ENCODE measurements at places on chromosomes 16 and 17. TPM values are rescaled to one million over a fixed set of nuclear protein-coding genes. Genes with fewer than 3 reads are reported as not detected.

GRCh38 chr16:85370881-85371651, 242.1 kb upstream of the GSE1 start:
- DNase-seq, result no peak

DNA sequence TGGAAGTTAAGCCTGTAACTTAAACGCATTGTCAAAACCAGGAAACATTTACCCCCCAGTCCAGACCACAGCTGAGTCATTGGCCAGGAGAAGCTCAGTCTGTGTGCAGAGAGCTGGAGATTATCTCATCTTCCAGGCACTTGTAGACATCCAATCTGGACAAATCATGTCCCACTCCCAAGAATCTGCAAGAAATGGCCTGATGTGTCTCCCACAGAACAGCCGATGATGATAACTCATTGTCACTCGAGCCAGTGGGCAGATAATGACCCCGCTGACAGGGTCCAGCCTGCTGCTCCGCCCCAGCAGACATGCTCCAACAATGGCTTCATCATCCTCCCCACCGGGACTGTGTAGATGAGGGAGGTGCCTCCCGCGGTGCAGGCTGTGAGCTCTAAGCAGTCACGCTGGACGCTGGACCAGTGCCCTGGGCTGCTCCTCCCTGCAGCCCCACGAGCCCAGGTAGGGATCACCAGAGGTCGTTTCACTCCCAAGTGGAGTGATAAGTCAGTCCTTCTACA, 322.5 kb downstream of the C16orf95 start:
- DNase-seq, result no peak

The ALOX15 gene
- 0.41 TPM for total RNA-seq

DNA sequence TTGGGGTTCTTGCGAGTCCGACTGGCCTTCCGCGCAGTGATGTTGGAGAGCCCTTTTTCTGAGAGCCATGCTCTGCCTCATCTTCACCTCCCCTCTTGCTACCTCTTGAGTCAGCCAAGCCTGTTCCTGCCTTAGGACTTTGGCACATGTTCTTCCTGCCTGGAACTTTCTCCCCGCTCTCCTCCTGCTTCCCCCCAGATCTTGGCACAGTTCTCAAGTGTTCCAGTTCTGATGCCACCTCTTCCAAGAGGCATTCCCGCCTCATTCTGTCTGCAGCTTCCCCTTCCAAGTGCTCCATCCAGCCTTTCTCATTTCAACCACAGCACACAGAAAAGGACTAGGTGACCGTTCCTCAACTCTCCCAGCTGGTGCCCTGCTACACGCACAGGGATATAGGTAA, 7.7 kb downstream of the AKAP1 start:
- no peak for DNase-seq

DNA sequence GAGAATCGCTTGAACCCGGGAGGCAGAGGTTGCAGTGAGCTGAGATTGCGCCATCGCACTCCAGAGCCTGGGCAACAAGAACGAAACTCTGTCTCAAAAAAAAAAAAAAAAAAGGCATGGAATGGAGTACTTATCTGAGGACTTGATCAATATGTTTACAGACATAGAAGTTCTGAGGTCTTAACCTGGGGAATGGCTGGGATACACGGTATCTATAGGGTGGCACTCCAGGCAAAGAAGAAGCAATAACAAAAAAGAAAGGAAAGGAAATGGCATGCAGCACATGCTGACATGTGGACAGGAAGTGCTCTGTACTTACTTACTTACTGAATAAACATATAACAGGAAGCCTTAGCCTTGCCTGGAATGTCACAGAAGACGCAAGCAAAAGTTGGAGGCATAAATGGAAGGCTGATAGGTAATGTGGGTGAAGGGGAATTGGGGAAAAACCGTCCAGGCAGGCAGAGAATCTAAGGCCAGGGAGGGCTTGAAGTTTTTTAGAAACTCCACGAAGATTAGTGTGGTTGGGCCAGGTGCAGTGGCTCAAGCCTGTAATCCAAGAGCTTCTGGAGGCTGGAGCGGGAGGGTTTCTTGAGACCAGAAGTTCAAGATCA, 10.1 kb upstream of the SPOP start:
- no peak for DNase-seq

The PERCC1 gene
- total RNA-seq, result not detected

DNA sequence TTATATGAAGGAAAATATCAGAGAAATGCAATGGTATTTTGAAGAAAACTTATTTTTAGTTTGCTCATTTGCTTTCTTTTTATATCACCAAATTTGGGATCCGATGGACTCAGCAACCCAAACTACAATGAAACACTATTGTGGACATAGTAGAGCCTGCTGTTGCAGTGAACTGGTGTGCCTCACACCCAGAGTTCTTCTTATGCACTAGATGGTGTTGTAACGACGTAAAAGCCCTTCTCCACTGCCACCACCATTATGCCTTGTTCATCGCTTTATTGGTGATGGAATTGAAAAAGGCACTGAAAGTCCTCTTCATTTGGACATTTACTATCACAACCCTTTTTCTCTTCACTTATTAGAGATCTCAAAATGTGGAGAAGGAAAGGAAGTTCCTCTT, 381.3 kb downstream of the CDH8 start:
- no peak for DNase-seq

DNA sequence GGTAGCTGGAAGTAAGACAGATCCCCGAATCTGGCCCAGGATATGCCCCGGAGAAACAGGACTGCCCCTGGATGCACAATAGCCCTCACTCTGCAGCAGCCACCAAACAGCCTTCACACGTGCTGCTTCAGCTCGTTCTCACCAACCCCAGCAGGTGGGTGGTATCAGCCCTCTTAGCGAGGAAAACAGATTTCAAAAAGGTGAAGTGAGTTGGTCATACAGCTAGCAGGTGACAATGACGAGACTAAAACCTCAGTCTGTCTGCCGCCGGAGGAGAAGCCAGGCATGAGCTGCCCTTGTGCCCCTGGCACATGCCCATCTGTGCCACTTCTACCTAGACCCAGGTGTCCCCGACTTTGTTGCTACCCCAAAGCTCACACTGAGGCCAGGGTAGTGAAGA, 92.4 kb downstream of the YPEL2 start:
- DNase-seq, result no peak
